ENCODE measurements at places on chromosomes 5 and 9.

DNA sequence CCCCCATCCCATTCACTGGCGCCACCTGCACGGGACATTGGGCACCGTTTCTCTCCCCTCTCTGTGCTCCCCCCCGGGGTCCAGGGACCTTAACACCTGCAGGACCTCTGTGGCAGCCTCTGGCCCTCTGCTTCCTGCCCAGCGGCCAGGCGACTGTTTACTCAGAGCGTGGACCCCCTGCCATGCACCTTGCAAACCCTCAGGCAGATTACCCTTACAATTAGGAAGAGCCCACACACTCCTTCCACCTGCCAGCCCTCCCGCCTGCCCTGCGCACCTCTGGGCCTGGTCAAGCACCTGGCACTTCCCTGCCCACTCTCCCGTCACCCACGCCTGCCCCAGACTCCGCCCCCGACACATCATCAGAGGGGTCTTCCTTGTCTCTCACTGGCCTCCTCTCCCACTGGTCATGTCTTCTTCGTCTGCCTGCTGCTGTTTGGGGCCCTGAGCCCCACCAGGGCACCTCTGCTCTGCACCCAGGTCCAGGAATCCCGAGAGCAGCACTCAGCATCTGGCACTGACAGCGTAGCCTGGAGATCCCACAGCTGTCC lies 281.3 kb upstream of the IRX4 start:
- DNase-seq: no peak

- no peak for DNase-seq
Measured at GRCh38 chr9:14306672-14307660, 7.0 kb downstream of the NFIB start.

DNA sequence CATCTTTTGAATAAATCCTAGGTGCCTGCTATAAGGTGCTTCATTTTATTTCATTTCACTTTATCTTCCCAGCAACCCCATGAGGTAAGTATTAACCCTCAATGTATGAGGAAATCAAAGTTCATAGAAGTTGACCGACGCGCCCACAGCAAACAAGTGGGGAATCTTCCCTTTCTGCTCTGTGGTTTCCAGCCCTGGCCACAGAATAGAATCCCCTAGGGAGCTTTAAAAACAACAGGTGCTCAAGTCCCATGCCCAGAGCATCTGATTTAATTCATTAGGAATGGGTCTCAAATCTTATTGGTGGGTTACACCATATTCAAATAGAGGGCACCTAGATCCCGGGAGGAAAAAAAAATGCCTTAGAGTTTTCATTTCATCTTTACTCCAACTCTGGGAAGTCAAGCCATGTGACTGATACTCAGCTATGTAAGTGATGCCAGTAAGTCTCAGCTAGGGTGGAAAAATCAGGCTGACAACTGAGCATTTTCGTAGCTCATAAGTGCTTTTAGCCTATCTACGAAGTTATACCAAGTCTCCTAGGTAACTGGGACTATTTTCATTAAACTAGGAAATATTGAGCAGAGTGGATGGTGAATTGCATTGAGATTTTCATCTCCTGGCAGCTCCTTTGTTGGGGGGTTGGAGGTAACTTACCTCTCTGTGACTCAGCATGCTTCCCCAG lies 353.4 kb upstream of the SLC30A5 start:
- DNase-seq: no peak

DNA sequence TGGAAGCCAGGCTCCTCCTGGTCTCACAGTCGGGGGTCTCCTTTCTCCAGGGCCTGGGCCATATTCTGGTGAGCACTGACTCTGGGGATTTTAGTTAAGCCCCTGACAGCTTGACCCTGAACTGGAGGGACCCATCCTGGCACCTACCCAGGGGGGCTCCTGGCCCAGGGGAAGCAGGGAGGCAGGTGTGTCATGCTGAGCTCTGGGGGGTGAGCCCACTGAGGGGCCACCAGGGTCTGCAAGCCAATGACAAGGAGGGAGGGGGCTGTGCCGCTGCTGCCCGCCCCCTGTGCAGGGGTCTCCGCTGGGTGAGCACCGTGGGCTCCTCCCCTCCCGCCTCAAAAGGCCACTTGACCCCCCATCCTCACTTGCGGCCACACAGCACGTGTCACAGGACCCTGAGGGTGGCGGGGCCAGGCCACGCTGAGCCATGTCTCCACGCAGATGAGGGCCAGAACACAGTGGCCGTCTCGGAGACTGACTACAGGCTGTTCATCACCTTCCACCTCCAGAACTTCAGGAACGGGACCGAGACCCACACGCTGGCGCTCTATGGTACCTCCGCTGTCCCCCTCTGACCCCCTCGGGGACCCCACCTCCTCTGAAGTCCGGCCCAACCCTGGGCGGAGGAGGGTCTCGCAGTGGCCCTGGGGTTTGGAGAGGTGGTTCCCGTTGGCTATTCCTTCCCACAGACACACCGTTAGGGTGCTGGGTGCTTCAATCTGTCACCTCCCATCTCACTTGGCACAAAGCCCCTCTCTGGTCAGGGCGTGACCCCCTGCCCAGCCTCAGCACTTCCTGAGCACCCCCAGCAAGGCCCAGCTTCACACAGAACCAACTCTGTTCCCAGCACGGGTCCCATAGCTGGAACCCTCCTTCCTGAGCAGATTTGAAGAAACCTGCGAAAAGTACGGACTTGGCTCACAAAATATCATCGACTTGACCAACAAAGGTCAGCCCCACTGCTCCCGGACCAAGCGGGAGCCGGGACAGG lies 2.0 kb downstream of the LCN9 start:
- no peak for DNase-seq

DNA sequence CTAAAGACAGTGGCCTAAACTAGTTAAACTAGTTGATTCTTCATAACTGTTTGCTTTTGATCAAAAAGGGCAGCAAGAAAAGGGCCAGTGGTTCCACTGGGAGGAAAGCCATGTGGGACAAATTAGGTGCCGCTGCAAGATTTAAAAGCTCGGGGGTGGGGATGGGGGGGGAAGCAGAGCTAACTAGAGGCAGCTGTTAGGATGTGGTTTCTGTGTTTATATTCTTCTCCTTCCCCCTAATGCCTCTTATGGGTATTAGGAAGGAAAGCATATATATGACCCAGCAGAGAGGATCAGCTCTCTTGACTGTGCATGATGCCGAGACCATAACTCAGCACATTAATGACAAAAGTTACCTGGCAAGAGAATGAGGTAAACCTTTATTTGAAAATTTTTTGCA lies 65.7 kb downstream of the EFNA5 start:
- DNase-seq: no peak

DNA sequence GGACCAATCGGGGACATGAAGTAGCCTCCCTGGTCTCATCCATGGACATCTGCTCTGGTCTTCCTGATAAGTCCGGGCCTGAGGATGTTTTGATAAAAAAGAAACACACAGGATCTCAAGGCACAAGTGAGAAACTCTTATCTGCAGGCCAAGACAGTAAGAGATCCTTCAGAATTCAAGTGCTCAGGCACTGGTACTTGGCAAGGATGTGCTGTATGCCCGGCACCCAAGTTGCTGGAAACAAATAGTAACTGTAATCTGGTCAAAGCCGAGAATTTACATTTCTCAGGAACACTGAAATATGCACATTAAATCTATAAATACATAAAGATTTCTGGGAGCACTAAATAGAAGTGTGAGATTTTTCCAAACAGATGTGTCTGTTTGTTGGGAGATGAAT lies 165.7 kb downstream of the SPOCK1 start:
- DNase-seq: no peak

Data from stimulated activated CD4-positive, alpha-beta T cell treated with anti-CD3 and anti-CD28 coated beads, TNF-alpha, amount 100 ng/mL, for 1 hour (primary cell).